Heart left ventricle (tissue), 16 donors: ENCODE measurements at places on chromosomes 16 and 17. TPM values are rescaled to one million over a fixed set of nuclear protein-coding genes. Genes with fewer than 3 reads are reported as not detected.

The PARD6A gene
- 2.2 TPM for total RNA-seq

The HOXB8 gene
- not detected for total RNA-seq

DNA sequence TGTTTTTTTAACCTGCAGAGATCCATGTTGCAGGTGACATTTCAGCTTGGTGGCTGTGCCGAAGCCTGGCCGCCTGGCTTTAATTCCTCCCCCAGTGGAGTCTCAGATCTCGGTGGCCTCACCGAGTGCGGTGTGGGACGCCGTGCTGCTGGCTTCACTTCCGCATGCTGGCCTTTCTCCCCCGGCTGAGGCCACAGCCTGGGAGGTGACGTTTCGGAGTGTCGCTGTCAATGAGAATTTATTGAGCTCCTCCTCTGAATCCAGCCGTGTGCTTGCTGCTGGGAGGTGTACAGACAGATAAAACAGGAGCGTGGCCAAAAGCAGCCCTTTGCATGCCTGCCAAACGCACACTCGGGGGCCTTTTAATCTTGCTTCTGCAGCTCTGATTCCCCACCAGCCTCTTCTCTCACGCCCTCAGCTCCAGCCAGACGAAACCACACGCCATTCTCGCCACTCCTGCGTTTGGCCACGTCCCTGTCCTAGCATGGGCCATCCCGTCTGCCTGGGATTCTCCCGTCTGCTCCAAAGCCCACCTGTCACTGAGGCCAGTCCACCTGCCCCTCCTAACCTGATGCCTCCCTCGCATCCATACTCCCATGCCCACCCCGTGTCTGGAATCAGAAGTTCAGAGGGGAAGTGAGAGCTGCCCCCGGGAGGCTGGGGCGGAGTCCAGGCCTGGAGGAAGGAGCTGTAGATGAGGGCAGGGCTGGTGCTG is 3.6 kb downstream of the GSE1 start:
- DNase-seq: peak; percentile 56
- H3K36me3 ChIP-seq: no peaks in the 10 kb centered on the region
- no peak overlapping the region for H3K4me3 ChIP-seq
- H3K27ac ChIP-seq: peak overlapping the region; percentile 90

GRCh38 chr16:81841722-81842121 is 62.6 kb downstream of the PLCG2 start:
- no peaks in the 10 kb centered on the region for H3K27me3 ChIP-seq
- no peaks in the 10 kb centered on the region for H3K36me3 ChIP-seq
- H3K4me1 ChIP-seq: no peaks in the 10 kb centered on the region
- H3K27ac ChIP-seq: no peak overlapping the region
- DNase-seq: no peak

- H3K36me3 ChIP-seq: no peaks in the 10 kb centered on the region
- peaks cover 10% of the 10 kb centered on the region for H3K4me1 ChIP-seq
- DNase-seq: no peak
- H3K27me3 ChIP-seq: no peaks in the 10 kb centered on the region
These were observed 104.7 kb downstream of the COPRS start for GRCh38 chr17:31754239-31754945.

- no peak overlapping the region for H3K4me3 ChIP-seq
- peaks cover 81% of the 10 kb centered on the region for H3K36me3 ChIP-seq
- no peak for DNase-seq
- H3K27ac ChIP-seq: no peak overlapping the region
- H3K27me3 ChIP-seq: no peaks in the 10 kb centered on the region
- H3K4me1 ChIP-seq: peaks cover 6% of the 10 kb centered on the region
These were observed 23.5 kb downstream of the TRIM25 start for GRCh38 chr17:56890390-56890789.

- H3K27ac ChIP-seq: peak within 1 kb of the TSS; percentile 5
- peak; percentile 96 for DNase-seq
- H3K27me3 ChIP-seq: no peaks in the 10 kb centered on the region
- H3K4me3 ChIP-seq: peak within 1 kb of the TSS; percentile 71
- H3K4me1 ChIP-seq: peaks cover 26% of the 10 kb centered on the region
These were observed at the start of the genes GLOD4 and MRM3 for GRCh38 chr17:781805-782731. Gene GLOD4, minus strand, starts transcription at chr17:782280. Its CDS starts 25 bp downstream, at chr17:782255. Gene MRM3, plus strand, starts transcription at chr17:782353. Its CDS starts 26 bp downstream, at chr17:782379.

DNA sequence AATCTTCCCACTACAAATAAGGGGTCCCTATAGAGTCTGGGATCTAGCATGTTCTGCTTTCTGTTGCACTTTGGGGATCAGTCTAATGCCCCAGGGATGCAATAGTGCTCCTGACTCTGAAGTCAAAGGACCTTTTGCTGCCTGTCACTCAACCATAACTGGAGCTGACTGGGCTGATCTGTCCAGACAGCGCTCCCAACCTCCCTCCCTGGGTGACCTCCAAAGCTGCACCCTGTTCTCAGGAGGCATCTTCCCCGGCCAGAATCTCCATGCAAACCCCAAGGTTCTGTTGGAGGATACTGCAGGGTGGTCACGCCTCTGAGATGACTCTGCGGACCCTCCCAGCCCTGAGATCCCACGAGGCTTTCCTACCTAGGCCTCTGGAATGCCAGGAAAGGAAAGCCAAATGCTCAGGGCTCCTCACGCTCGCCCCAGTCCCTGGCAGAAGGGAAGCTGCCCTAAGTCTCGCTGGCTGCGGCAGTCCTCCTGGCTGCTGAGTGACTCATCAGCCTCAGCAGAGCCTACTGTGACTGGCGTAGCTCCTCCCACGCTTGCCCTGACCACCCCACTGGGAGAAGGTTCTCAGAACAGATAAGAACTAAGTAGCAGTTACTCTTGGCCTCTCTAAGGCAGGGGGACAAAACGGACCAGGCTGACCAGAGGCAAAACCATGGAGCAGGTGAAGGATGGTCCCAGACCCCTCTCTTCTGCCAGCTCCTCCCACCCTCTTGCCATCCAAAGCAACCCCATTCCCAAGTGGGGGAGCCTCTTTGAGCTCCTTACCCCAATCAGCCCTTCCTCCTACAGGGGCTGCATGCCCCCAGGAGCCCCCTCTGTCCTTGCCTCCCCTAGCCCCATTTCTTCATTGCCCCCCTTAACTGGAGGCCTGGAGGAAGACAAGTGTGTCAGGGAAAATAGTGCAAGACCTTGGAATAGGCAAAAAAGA is 124.1 kb upstream of the TNRC6C start:
- no peaks in the 10 kb centered on the region for H3K27me3 ChIP-seq
- H3K4me3 ChIP-seq: no peak overlapping the region
- H3K36me3 ChIP-seq: no peaks in the 10 kb centered on the region
- H3K27ac ChIP-seq: no peak overlapping the region

- peaks cover 65% of the 10 kb centered on the region for H3K4me1 ChIP-seq
- peak overlapping the region; percentile 78 for H3K27ac ChIP-seq
- no peak overlapping the region for H3K4me3 ChIP-seq
- DNase-seq: peak; percentile 57
These were observed 6.2 kb downstream of the PCGF2 start for GRCh38 chr17:38741921-38742410.
